ENCODE measurements at places on chromosomes 12 and 14.
A peak's percentile ranks its signal among the peaks of the same experiment; 100 is the strongest.

GRCh38 chr14:65038966-65039365 lies 52.3 kb downstream of the FNTB start:
- DNase-seq: no peak

DNA sequence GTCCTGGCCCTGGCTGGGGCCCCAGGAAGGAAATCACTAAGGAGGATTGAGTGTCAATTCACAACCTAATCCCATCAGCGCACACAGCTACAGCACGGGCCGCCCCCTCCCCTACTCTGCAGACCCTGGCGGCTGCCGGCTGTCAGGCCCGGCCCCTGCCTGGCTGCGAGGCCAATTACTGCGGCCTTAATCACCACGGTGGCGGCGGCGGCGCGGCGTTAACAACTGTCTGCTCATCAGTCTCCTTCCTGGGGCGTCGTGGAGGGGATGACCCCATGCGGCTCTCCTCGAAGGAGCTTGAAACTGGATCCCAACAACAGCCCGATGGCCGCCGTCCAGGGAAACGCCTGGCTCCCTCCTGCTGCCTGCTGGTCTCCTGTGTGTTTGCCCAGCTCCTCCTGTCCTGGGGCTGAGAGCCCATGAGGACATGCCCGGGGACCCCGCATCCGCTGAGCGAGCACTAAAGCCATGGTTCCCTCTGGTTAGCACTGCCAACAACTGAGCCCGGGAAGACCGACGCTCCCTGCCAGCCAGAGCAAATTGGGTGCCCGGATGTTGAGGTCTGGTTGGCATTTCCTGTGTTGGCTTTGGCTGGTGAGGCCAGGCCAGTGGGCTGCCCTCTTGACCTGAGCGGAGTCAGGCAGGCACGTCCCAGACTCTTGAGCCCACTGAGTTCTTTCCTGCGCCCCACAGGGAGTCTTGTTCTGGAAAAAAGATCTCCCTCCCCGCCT lies 21.8 kb upstream of the EIF2B2 start:
- no peak for DNase-seq

DNA sequence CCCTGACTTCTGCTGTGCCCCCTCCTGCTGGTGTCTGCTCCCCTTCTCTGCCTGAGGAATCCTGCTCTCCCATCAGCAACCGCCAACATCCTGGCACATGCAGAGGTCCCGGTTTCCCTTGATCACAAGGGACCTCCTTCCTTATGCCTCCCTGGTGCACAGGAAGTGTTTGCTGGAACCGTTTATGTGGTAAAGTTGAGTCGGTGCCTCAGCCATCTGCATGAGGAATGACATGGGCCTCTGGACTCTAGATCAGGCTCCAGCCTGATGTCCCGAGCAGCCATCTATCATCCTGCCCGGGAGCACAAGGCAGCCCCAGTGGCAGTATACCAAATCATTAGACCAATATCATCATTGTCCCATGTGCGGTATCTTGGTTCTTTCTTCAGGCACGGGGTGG lies 90.4 kb downstream of the BORCS5 start:
- no peak for DNase-seq

DNA sequence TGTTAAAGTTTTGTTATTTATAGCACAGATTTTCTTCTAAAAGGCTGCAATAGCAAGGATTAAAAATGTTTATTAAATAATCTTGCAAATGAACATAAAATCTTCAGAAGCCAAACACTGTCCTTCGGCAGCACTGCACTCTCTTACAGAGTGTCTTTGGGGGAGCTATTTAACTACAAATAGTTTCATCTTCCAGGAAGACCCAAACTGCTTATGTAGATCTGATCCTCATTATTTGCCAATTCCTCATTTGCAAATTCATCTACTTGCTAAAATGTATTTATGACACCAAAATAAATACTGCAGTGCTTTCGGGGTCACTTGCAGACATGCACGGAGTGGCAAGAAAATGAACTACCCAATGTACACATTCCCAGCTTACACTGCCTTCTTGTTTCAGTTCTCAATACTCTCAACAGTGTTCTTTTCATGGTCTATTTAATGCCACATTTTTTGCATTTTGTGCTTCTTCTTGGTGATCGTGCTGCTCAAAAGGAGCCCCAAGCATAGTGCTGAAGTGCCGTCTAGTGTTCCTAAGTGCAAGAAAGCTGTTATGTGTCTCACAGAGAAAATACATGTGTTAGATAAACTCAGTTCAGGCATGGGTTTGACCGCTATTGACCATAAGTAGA lies 128.1 kb downstream of the PRKD1 start:
- DNase-seq: no peak

GRCh38 chr12:48183876-48184548 lies 568 bp downstream of the CCDC184 start:
- DNase-seq: peak; percentile 14

GRCh38 chr14:81990312-81990761 lies 456.7 kb upstream of the SEL1L start:
- DNase-seq: peak; percentile 9

DNA sequence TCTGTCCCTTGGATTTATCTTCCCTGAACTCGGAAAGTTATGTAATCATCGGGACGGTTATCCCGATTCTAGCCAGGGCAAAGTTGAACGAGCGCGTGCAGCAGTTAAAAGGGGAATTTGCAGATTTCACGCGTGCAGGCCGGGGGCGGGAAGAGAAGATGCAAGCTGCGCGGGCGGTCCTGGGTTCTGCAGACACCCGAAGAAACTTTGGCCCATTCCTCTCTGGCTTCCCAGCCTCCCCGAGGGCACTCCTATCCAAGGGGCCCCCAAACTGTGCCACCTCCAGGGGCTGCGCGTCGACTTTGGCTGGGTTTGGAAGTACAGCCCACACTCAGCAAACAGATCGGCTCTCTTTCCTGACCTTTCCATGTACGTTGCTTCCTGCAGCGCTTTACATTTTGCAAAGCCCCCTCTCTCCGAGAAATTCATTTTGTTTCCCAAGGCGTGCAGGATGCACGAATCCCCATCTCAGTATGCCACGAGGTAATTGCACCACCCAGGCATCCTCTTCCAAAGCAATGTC lies 941 bp upstream of the PPP1CC start:
- DNase-seq: no peak

DNA sequence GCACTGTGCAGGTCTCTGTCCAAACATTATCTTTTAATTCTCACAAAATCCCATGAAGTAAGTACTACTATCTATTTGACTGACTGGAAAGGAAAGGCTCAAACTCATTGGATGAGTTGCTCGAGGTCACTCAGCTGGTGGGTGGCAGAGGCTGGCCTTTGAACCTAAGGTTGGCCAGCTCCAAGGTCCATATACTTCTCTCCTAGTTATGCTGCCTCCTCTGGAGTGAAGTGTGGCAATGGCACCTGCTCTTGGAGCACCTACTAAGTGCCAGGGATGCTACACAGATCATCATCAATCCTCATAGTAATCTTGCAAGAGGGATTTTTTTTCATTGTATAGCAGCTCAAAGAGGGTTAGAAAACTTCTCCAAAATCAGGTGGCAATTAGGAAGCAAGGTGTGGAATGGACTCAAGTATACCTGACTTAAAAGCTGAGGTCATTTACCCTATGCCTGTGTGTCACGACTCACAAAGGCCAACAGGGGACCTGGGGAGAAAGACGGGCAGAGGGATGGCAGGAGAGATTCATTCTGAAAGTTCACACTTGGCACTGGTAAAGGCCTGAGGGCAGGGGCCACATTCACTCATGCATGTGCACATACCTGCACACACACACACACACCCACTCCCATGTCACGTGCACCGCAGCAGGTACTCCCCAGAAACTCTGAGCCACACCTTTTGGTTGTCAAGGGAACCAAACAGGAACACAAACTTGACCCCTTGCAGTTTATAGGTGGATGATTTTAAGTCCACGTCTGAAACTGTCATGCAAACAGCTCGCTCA lies 146.4 kb downstream of the FOXN3 start:
- no peak for DNase-seq

- DNase-seq: no peak
Observed at GRCh38 chr14:100893228-100893601, 10.3 kb downstream of the RTL1 start.

GRCh38 chr12:67520606-67521005 lies 127.9 kb upstream of the DYRK2 start:
- DNase-seq: no peak

GRCh38 chr14:100772607-100773165 lies 46.0 kb downstream of the DLK1 start:
- no peak for DNase-seq

GRCh38 chr12:131751335-131751734 lies 40.4 kb downstream of the SFSWAP start:
- DNase-seq: no peak

DNA sequence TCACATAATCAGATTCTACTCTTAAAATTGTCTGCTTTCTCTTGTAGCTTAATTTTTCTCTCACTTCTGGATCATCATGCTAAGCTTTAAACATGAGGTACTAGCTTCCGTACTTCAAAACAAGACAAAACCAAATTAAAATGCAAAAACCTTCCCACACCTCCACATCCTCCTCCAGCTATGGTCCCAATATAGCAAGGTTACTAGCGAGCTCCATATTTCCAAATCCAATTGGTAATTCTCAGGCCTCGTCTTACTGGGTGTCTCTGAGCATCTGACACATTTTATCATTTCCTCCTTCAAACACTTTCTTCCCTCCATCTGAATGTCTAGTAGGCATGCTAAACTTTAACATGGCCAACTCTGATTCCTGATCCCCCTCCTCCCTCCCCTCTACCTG lies 7.9 kb upstream of the PAPOLA start:
- no peak for DNase-seq

DNA sequence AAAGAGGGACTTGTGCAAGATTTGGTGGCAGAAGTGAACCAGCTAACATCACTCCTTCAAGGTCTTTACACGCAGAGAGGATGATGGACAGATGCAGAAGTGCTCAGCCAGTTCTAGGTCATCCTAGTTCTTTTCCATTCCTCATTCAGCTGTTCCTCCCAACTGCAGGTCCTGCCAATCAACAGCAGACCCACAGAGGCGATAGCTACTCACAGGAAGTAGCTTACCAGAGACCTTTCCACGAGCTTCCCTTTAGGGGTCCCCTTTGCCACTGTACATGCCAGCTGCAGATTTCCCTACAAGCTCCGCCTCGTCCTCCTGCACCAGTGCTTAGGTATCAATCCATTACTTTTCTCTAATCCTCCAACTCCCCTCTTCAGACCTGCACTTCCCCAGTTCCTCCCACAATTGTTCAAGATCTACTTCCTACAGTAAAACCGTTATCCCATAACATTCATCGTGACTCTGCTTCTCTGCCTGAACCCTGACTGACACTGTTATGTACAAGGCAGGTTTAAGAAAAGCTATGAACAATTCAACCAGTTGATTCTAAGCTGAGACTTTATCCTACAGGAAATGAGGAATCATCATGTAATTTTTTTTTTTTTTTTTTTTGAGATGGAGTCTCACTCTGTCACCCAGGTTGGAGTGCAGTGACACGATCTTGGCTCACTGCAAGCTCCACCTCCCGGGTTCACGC lies 22.5 kb downstream of the RECQL start:
- DNase-seq: no peak

- no peak for DNase-seq
Observed at GRCh38 chr12:30945443-30946164, 19.1 kb downstream of the TSPAN11 start.

- no peak for DNase-seq
Observed at GRCh38 chr12:52600941-52601481, at the start of gene KRT72. Gene KRT72 (minus strand): TSS chr12:52601463. CDS start chr12:52601452, 11 bp downstream.

- no peak for DNase-seq
Observed at GRCh38 chr12:132453361-132454192, 36.4 kb upstream of the FBRSL1 start.

GRCh38 chr12:65823513-65824375 lies 539 bp upstream of the HMGA2 start:
- DNase-seq: peak; percentile 5

DNA sequence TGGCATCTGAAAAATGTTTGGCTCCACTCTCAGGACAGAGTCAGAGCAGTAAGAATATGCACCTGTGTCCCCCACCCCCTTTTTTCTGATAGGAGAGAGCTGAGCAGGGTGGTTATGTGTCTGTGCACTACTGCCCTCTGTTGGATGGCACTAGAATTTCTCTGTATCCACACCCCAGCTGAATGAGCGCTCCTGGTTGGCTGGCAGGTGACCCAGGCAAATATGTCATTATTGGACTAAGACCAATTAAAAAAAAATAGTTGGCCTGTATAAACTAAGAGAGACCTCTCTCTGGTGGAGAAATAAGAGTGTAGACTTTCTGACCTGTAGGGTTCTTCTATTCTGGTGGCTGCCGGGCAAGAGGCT lies 107.0 kb downstream of the PTCSC3 start:
- peak; percentile 10 for DNase-seq

DNA sequence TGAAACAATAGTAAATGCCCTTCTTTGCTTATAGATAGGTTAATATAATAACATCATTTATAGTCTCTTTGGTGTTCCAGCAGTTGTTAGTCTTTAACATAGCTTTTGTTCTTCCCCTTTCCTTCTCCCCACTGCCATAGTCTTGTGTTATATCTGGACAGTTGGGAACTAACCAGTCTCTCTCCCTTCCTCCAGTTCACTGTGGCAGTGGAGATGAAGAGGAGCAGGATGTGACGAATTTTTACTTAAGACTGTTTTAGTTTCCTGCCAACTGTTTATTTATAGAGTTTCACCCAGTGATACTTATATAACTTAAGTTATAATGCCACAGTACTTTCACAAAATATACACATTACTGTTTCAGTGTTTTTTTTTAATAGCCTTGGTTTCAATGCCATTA lies 277.4 kb downstream of the PDZRN4 start:
- no peak for DNase-seq

GRCh38 chr12:46209914-46210872 lies 58.6 kb downstream of the SLC38A1 start:
- peak; percentile 85 for DNase-seq

- no peak for DNase-seq
Observed at GRCh38 chr12:114425031-114425626, 19.2 kb upstream of the TBX5 start.

GRCh38 chr14:45261209-45261608 lies 8.2 kb upstream of the MIS18BP1 start:
- no peak for DNase-seq

DNA sequence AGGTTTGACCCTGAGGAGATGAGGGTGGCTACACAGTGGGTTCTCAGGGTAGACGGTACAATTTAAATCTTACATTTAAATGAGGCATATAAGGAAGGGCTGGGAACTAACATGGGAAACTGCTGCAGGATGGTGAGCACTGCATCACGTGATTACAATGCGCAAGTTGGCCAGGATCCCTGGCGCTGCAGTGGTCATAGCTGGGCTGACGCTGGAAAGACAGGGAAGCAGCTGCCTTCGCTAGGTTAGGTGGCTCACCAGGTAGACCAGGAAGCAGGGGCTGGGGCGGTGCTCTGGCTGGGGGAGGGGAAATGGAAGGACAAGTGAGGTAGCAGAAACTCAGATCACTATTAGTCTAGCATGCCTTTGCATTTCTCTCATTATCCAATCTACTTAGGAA lies 149.9 kb downstream of the FOXN3 start:
- DNase-seq: no peak

DNA sequence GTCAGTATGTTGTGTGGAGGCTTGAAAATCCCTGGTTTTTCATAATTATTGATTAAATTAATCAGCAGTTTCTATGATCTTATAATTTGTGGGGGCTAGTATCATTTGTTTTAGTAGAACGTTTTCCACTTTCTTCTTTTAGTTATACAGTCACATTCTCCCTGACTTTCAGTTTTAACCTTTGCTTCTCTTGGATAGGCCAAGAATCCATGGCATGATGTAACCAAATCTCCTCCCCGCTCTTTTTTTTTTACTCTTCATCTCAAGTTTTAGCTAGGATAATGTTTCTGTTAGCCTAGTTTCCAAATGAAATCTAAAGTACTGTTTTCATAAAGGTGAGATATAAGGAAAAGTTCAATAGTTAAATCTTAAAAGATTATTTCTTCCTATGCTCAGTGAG lies 106.5 kb downstream of the TMEM117 start:
- no peak for DNase-seq

- DNase-seq: peak; percentile 82
Observed at GRCh38 chr12:95858451-95859343, at the start of gene SNRPF. Gene SNRPF (plus strand): TSS chr12:95858952. CDS start chr12:95859074, 122 bp downstream.

Data from stimulated activated CD4-positive, alpha-beta T cell treated with anti-CD3 and anti-CD28 coated beads, Interleukin-4, amount 100 ng/mL, for 4 hours (primary cell).